BJ (cell line): ENCODE measurements at places on chromosomes 3 and 15. TPM values are rescaled to one million over a fixed set of nuclear protein-coding genes. Genes with fewer than 3 reads are reported as not detected.

Gene SLC9A9
- polyA plus RNA-seq, result 2.4 and 2.9 TPM in 2 replicates

Gene SLC51B
- polyA plus RNA-seq, result not detected in 2 replicates

Gene ACKR4
- polyA plus RNA-seq, result 26.7 and 42.8 TPM in 2 replicates

Gene SAXO2
- polyA plus RNA-seq, result 0.45 and 0.49 TPM in 2 replicates

Gene MYL3
- 0.97 and 1.0 TPM in 2 replicates for polyA plus RNA-seq

Gene PARP15
- 0.05 and 0.09 TPM in 2 replicates for polyA plus RNA-seq

Gene CHRM5
- 0.04 and 0.09 TPM in 2 replicates for polyA plus RNA-seq

Gene GOLGA6D
- polyA plus RNA-seq, result not detected in 2 replicates

Gene GP9
- polyA plus RNA-seq, result not detected in 2 replicates

Gene TNIK
- 2.1 and 3.9 TPM in 2 replicates for polyA plus RNA-seq

Gene TEX55
- not detected in 2 replicates for polyA plus RNA-seq

Gene VEPH1
- polyA plus RNA-seq, result 17.9 and 27.8 TPM in 2 replicates

Gene POLR2H
- polyA plus RNA-seq, result 72.0 and 93.6 TPM in 2 replicates

Gene DUOX1
- polyA plus RNA-seq, result 0.09 TPM in 1 of 2 replicates, not detected in the other

Gene CADPS
- not detected in 2 replicates for polyA plus RNA-seq

- DNase-seq, result no peak
Measured at GRCh38 chr3:44365952-44366351, 27.4 kb downstream of the TCAIM start.

GRCh38 chr3:126113733-126114442 is 30.0 kb upstream of the SLC41A3 start:
- no peak for DNase-seq

DNA sequence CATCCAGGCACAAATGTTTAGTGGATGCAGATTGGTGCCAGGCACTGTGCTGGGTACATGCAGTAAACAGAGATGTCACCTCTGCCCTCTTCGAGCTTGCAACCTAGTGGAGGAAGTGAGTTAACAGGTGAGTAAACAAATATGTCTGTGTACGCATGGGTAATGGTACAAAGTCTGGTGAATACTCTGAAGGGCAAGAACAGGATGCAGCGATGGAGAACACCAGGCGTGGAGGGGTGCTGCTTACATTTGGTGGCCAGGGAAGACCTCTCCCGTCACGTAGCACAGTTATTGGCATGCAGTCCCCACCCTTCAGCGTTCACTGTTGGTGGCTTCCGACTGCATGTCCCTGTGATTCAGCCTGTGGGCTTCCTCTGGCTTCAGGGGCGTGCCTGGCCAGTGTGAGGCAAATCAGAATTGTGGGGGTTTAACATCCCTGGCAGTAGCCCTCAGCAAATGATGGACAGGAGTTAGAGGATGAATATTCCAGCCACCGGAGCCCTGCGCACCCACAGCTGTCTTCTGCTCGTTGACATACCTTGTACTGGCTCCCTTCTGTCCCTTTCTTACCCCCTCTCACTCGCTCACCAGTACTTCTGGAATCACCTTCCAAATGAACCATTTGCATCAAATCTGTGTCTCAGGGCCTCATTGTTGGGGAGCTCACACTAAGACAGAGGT is 9.1 kb upstream of the HDAC11 start:
- DNase-seq, result no peak

DNA sequence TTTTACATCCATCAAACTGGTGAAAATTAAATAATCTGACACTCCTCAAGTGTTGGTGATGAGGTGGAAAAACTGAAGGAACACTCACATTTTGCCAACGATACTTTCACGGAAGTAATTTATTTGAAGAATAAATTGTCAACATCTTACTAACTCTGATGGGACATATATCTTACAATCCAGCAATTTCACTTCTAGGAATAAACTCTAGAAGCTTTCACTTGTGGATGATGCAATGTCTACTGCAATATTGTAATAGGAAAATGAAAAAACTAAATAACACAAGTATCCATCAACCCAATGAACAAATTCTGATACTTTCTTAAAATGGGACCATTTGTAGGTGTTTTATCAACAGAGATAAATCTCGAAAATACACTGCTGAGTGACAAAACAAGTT is 16.2 kb upstream of the LIPC start:
- DNase-seq, result no peak

DNA sequence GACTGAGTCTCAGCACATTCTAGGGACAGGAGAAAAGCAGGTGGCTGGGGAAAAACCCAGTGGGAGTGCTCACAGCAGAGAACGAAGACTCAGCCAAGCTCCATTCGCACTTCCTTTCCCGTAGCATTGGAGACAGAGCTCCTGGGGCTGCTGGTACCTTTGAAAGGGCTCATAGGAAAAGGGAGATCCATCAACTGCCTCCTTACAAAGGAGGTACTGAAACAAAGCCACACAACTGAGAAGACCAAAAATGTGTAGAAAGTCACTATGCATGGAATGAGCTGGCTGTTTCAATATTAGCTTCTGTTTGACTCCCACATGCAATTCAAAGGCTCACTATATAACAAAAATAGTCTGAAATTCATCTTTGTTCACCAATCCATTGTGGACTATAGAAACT is 16.9 kb downstream of the STIMATE start:
- DNase-seq, result no peak

DNA sequence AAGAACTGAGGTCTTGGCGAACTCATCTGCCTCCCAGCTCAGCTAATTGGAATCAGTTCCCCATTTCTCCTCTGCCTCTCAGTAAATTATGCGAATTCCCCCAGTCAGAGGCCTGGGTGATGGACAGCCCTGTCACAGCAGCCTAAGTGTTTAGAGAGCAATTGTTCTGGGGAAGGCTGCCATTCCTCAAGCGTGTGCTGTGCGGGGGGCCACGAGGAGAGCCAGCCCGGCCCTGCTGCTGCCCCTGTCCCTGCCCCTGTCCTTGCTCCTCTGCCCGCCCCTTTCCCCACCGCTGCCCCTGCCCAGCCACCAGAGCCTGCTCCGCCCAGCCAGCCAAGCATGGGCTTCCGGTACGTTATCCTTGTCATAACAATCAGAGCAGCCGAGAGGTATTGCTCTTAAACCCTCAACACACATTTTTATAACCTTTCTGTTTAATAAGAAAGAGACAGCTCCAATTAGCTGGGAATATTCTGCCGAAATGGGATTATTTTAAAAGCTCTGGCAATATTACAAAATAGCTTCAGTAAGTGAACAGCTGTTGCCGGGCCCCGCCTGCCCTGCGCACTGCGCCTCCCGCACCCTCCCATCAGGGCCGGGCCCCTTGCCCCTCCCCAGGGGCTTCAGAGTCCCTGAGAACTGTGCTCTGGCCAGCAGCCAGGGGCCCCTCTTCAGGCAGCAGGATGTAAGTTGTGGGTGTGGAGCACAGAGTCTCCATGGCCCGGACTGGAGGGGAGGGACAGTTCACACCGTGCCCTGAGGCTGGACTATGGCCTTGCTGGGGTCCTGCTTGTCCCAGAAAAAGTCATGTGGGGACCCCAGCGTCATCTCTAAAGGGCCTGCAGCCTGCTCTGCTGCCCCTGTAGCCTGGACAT is 12.4 kb upstream of the CACNA2D2 start:
- DNase-seq, result no peak

DNA sequence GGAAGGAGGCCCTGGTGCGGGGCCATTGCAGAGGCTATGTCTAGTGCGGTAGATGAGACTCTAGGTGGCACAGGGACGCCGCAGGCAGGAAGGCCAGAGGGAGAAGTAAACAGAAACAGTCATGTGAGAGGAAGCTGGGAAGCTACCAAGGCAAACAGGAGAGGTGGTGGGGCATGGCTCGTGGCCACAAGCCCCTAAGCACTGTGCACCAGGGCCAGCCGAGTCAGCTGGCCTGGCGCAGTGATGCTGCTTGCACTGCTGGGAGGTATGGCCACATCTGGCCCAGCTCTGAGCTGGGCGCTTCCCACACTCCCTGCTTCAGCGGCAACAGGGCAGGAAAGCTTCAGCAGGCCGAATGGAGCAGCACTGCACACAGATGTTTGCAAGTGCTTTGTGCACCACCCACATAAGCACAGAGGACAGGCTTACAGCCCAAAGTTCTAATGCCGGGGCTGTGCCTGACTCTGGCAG is 76.6 kb downstream of the SRGAP3 start:
- DNase-seq, result no peak

- DNase-seq, result no peak
Measured at GRCh38 chr3:11304175-11304574, 32.0 kb downstream of the ATG7 start.

DNA sequence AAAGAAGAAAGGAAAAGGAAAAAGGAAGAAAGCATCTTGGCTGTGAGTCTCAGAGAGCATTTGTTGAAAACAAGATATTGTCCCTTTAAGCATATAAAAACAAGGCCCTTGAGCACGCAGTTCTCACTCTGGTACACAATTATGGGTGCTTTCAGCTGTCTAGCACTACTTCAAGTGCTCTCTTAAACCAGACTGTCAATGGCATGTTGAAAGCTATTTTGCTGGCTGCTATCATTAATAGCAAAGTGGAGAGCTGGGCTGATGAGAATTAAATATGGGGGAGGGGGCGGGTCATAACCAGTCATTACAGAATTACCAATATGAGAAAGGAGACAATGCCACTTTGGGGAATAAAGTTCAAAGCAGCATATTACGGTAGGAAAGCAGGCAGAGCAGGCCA is 9.3 kb downstream of the TLE3 start:
- DNase-seq, result no peak

GRCh38 chr3:87268646-87269211 is 7.7 kb downstream of the POU1F1 start:
- DNase-seq, result no peak

- no peak for DNase-seq
Measured at GRCh38 chr3:156473341-156473740, 81.6 kb downstream of the SSR3 start.

- DNase-seq, result no peak
Measured at GRCh38 chr3:195854628-195855294, 43.0 kb upstream of the MUC4 start.

DNA sequence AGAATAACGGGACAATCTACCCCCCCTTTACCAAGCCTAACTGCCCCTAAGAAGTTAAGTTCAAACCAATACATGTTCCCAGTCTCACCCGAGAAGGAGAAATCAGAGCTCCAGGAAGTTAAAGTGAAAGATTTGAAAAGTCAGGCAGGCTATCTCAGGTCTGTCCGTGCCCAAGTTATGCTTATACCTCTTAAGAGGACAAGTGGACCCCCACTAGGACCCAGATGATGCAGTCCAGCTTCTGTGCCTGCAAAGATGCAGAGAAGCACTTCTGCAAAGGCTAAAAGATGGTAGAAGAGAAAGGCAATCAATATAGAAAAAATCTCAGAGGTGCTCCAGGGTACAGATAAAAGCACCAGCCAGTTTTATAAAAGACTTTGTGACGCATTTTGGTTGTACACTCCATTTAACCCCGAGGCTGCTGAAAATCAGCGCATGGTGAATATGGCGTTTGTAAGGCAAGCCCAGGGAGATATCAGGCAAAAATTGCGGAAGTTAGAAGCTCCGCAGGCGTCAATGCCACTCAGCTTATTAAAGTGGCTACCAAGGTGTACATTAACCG is 9.8 kb upstream of the SLC9C1 start:
- no peak for DNase-seq

GRCh38 chr15:39837454-39837853 is 54.8 kb upstream of the FSIP1 start:
- no peak for DNase-seq

GRCh38 chr3:117666325-117666724 is 956.7 kb downstream of the TUSC7 start:
- no peak for DNase-seq

GRCh38 chr3:37240170-37240945 is 66.0 kb upstream of the LRRFIP2 start:
- no peak for DNase-seq

DNA sequence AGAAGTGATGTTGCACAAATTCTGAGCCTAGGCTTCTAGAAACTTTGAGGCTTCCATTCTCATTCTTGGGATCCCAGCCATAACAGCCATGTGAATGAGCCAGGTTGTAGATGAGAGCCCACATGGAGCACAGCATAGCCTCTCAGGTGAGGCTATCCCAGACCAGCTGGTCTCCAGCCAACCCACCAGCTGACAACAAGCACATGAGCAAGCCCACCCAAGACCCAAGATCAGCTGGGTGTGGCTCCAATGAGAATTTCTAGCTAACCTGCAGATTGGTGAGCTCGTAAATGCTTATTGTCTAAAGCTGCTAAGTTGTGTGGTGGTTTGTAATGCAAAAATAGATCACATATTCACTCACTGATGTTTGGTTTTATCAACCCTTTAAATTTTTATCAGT is 14.4 kb downstream of the KY start:
- no peak for DNase-seq

GRCh38 chr3:77919244-77919643 is 879.3 kb downstream of the ROBO2 start:
- no peak for DNase-seq

- no peak for DNase-seq
Measured at GRCh38 chr15:25180606-25181292, 226.0 kb downstream of the SNRPN start.

GRCh38 chr3:33439546-33440327 is 468 bp downstream of the UBP1 start:
- DNase-seq, result no peak

GRCh38 chr15:68515371-68516095 is 63.3 kb upstream of the CORO2B start:
- no peak for DNase-seq

GRCh38 chr15:38549222-38549621 is 15.4 kb downstream of the RASGRP1 start:
- DNase-seq, result no peak

- no peak for DNase-seq
Measured at GRCh38 chr3:138492980-138493675, 58.7 kb downstream of the ESYT3 start.

DNA sequence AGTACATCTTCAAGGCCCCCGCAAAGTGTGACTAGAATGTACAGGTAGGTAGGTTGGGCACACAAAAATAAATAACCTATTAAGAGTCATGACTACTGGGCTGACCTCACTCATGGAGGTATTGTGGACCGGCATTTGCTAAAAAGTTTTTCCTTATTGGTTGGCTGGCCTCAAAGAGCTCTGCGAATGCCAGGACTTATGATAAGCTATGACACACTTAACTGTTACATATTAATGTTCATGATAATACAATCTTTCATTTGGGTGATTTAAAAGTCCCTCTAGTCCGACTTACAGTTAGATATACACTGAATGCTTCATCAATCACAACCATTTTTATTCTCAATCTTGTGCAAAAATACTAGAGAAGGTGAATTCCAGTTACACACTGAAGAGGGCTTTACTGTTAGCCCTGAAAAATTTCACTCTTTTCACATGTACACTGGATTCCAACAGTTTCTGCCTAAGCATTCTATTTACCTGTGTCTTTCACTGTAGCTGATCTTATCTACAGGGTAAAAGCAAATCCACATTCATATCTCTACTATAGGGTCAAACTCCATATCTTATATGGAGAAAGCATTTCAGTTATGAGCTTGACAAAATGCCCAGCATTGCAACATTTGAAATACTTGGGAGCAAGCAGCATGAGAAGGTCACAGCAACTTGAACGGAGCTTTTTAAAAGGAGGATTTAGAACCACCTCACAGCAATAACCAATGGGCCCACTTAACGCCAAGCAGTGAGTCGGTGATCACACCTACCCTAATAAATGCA is 329.1 kb downstream of the FOXP1 start:
- DNase-seq, result no peak

GRCh38 chr3:186915806-186916796 is 14.2 kb upstream of the ST6GAL1 start:
- no peak for DNase-seq

GRCh38 chr3:57043518-57043917 is 16.9 kb upstream of the SPATA12 start:
- DNase-seq, result no peak

- DNase-seq, result no peak
Measured at GRCh38 chr3:159604151-159604581, 384.5 kb upstream of the IL12A start.

- DNase-seq, result no peak
Measured at GRCh38 chr3:48466386-48467109, 20.0 kb downstream of the ATRIP start.
